ENCODE measurements at places on chromosomes 13 and 19. TPM values are rescaled to one million over a fixed set of nuclear protein-coding genes. Genes with fewer than 3 reads are reported as not detected.

PRKCG gene
- not detected for total RNA-seq

SYMPK gene
- 25.5 TPM for total RNA-seq

PALM gene
- total RNA-seq = 40.5 TPM

ZNF729 gene
- total RNA-seq = not detected

SLC7A10 gene
- total RNA-seq = not detected

CLDN10 gene
- total RNA-seq = 16.8 TPM

AMER2 gene
- total RNA-seq = 0.04 TPM

PLEKHF1 gene
- 33.9 TPM for total RNA-seq

PRKACA gene
- 80.8 TPM for total RNA-seq

ZNF154 gene
- total RNA-seq = 8.1 TPM

DNA sequence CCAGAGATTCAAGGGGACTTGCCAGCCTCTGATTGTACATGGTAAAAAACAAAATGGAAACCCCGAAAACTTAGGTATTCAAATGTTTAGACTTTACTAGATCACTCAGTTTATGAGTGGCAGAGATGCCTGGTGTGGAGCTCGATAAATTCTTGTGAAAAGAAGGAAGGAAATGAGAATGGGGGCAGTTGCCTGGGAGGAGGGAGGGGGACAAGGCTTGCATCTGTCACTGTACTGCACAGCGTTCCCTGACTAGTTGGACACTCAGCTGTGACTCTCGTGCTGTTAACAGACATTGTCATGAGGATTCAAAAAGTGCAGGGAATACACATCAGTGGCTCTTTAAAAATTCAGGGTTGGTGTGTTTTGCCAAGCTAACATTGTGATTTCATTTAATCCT lies 232.9 kb downstream of the ZIC5 start:
- no peak for ATAC-seq

- no peak for ATAC-seq
Observed at GRCh38 chr19:51691584-51692428, 1.3 kb upstream of the SPACA6 start.

GRCh38 chr13:106858903-106859532 lies 291.1 kb upstream of the ARGLU1 start:
- no peak for ATAC-seq

DNA sequence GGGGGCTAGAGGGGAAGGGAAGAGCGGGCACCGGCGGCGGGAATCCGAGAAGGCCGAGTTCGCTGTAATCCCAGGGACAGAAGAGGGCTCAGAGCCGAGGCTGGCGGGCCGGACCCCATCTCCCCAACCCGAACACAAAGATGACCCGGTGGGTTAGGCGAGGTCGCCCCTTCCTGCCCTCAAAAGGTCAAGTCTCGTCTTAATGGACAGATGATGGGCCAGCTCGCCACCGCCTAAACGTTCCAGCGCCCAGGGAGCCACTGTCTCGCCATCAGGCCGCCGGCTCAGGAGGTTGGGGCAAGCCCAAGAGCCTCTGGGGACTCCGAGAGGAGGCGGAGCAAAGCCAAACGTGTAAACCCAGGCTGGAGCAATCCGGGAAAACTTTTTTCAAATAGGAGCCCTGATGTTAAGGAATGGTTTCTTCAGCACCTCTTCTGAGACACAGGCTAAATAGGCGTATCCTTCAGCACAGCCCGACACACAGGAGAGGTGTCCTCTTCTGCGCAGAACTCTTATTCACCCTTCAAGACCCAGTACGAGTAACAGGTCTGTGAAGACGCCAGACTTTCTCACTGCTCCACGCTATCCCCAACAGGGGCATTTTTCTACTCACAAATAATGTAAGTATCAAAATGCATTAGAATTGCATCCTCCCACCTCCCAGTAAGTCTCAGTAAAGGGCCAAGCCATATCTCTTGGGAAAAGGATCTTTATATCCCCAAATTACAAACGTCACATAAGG lies 6.3 kb upstream of the POU4F1 start:
- ATAC-seq = no peak

- ATAC-seq = peak; percentile 61
Observed at GRCh38 chr13:80486402-80486801, 145.5 kb upstream of the SPRY2 start.

DNA sequence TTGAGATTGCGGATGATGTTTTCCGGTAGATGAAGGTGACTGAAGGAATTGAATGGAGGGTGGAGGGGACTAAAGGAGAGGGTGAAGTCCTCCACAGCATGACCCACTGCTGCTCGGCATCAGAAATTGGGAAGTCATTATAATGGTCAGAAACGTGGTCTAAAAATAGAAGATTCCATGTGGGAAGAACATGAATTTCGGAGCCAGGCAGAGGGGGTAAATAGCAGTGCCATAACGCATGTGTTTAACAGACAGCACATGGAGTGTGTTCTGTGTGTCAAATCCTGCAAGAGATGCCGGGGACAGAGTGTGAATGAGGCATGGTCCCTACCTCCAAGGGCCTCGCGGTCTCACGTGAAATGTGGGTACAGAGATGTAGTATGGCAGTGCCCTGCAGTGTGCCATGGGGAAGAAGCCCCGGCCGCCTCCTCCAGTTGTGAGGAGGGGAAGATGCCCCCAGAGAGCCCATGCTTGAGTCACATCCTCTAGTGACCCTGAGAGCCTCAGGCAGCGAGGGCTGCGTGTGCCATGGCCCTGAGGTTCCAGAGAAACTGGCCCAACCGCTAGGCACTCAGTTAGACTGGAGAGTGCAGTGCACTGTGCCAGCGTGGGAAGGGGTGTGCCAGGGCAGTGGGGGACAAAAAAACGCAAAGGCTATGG lies 106.1 kb downstream of the COL4A2 start:
- ATAC-seq = no peak

- no peak for ATAC-seq
Observed at GRCh38 chr13:28049215-28049614, 51.2 kb downstream of the FLT3 start.

- no peak for ATAC-seq
Observed at GRCh38 chr13:86882835-86883234, 788.3 kb upstream of the SLITRK5 start.

- no peak for ATAC-seq
Observed at GRCh38 chr19:8387688-8388611, 2.2 kb upstream of the RAB11B start.

GRCh38 chr19:49761625-49762311 lies 1.3 kb downstream of the TSKS start:
- ATAC-seq = no peak

DNA sequence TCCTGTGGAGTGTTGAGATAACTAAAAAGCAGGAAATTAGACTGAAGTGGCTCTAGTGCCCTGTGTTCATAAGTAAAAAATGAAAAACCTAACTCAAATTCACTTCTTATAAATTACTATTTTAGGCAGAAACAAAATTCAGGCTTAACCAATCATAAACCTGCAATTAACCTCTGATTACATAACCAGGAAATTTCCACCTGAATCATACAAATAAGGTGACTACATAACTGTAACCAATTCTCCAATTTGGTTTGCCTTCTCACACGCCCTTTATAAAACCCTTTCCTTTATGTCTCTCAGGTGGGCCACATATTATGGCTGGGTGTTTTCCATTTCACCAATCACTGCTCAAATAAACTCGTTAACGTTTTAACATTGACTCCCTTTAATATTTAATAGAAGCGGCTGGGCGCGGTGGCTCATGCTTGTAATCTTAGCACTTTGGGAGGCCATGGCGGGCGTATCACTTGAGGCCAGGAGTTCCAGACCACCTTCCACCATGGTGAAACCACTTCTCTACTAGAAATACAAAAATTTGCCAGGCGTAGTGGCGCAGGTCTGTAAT lies 22.9 kb upstream of the ZNF724 start:
- ATAC-seq = no peak

- ATAC-seq = no peak
Observed at GRCh38 chr19:53161123-53161522, 2.3 kb upstream of the ZNF347 start.

- ATAC-seq = no peak
Observed at GRCh38 chr19:50815439-50815838, 8.1 kb downstream of the KLK1 start.

DNA sequence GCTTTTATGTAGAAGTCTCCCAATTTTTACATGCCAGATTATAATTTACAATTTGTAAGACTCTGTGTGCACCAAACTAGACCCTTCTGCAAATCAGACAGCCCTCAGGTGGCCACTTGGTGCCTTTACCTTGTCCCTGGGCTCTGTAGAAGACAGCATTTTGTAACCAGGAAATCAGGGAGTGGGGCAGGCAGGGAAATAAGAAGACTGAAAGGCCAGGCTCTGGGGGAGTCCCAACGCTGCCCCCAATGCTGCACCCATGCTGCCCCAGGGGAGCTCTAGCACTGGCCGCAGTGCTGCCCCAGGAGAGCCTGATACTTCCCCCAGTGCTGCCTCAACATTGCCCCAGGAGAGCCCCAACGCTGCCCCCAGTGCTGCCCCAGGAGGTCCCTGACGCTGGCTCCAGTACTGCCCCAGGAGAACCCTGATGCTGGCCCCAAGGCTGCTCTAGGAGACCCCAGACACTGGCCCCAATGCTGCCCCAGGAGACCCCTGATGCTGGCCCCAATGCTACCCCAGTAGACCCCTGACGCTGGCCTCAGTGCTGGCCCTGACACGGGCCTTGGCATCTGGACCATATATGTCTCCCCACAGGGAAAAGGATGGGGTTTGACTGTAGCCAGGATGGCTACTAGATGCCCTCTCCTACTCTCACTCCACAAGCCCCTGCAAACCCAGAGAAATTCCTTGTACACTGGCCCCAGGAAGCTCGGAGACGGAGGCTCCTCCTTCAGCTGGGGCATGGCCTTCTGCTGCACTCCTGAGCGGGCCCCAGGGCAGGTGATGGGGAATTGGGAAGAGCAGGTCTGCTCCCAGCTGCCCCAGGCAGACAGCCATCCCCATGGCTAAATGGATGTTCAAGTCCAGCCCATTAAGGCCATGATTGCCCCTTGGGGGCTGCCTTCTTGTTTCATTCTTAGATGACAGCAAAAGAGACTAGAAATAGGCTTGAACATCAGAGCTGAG lies 23.6 kb downstream of the VSTM2B start:
- no peak for ATAC-seq

- no peak for ATAC-seq
Observed at GRCh38 chr19:33813391-33814101, 16.9 kb downstream of the KCTD15 start.
